ENCODE measurements at places on chromosomes 1 and 21. TPM values are rescaled to one million over a fixed set of nuclear protein-coding genes. Genes with fewer than 3 reads are reported as not detected.

GRCh38 chr1:198245379-198245778 lies 88.6 kb downstream of the NEK7 start:
- no peak for DNase-seq

DNA sequence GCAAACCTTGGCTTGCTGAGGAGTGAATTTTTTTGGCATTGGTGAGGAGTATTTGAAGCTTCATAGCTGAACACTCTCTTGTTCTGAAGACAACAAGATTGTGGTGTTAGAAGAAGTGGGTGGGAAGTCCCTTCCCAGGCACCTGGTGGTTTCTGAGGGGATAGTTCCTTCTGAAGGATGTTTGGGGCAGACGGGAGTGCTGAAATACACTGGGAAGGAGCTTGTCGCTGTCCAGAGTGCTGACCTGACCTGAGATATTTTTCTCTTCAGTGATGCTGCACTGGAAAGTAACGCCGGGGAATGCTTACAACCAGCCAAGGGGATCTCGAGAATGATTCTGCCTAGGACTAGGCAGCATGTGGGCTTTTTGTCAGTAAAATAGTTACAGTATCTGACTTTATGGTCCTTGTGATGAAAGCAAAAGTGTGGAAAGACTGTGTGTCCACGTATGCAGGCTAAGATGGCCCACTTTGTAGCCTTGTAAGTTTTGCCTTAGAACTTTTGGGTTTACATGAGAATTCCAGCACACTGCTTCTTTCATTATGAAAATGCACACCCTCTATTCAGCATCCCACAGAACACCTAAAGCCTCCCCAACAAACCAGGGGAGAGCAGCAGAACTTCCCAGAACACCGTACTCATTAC lies 33.1 kb upstream of the NFASC start:
- no peak for DNase-seq

GRCh38 chr1:19439464-19440171 lies 45.7 kb downstream of the CAPZB start:
- no peak for DNase-seq

DNA sequence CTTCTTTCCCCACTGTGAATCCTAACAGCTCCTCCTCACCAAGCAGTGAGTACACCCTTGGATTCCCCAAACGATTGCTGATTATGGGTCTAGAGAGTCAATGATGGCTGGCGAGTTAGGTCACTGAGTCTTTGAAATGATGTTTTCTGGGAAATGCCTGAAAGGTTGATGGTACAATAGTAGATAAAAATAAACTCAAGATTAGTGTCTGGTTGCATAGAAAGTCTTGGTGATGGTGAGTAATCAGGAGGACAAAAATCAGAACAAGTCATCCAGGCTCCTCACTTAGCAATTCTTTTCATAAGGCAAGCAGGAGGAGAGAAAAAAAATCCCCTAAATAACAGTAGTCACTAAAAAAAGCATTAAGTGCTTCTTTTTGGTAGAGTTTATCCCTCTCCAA lies 22.6 kb downstream of the HLX start:
- no peak for DNase-seq

GRCh38 chr1:85245456-85245855 lies 14.0 kb downstream of the C1orf52 start:
- no peak for DNase-seq

- DNase-seq: no peak
Observed at GRCh38 chr1:229155472-229155871, 115.4 kb upstream of the RAB4A start.

DNA sequence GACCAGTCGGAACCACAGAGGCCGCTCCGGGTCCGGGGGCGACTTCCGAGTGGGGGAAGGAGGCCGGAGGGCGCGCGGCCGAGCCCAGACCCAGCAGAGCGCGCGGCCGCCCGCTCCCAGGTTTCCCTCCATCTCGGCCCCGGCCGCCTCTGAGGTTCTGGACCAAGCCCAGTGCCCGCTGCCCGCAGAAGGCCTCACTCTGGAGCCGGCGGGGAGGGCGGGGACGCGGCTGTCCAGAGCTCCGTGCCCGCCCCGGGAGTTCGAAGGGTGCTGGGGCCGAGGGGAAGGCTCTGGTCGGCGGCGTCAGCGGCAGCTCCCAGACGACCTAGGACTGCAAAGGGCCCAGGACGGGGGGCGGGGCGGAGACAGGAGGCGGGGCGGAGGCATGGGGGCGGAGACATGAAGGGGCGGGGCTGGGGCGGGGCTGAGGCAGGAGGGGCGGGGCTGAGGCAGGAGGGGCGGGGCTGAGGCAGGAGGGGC lies 48.0 kb upstream of the SLC19A1 start:
- DNase-seq: no peak

DNA sequence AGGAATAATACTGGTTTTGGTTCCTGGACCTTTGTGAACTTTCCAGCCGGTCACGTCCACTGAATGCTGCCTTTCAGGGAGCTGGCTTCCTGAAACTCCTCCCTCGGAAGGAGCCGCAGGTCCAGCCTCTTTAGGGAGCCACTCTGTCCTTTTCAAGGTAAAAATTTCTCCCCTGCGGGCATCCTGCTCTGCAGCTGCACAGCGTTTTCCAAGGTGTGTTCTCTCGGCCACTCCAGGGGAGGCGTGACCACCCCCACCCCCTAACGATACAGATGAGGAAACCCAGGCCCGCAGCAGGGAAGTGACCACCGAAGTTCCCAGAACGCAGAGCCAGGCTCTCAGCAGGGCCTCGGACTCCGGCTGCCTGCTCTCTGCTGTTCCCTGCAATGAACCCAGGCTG lies 21.5 kb downstream of the PADI2 start:
- DNase-seq: no peak

DNA sequence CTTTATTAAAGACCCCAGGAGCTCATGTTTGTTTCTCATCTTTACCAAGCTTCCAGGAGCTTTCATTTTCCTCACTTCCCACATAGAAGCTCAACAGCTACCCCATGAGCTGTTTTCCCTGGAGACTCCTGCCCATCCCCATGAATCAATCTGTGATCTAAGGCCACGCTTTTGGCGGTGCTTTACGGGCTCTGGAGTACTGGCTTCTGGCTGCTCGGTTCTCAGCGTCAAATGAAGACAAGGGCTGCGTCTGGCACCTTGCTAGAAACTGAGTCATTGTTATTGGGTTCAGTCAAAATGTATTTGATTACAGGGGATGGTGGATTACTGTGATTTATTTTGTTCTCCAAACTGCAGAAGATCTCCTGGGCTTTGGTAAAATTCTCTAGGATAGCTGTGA lies 39.9 kb downstream of the ACP6 start:
- DNase-seq: no peak

GRCh38 chr1:183568176-183569021 lies 21.9 kb downstream of the NCF2 start:
- DNase-seq: no peak

- DNase-seq: no peak
Observed at GRCh38 chr1:186152620-186153239, 222.3 kb downstream of the TPR start.

DNA sequence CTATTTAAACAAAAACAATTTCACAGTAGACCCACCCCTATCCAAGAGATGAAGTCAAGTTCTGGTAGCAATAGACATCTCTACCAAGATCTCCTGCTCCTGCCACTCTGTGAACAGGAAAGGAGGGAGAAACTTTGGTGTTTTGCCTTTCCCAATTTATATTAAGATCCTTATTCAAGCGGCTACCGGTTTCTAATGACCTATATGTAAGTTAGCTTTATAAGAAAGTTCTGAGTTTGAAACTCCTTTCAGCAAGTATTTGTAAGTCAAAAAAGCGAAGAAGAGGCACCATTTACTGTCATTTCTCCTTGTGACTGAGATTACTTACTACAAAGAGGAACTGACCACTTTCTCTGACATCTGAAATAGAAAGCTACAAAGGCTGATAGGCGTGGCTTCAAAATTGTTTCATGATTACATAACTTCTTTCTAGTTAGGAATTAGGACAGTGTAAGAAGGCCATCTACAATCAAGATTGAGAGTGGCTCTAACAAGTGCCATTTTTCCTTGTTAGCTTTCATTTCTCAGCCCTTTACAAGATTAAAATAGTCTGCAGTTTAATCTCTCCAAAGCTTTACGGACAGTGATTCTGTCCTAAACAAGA lies at the start of gene MNDA:
MNDA (plus strand) TSS at position 448 of the 604 bp plus-strand sequence. CDS start 10,803 bp downstream, outside the sequence.
- no peak for DNase-seq

GRCh38 chr1:153503766-153504165 lies 32.0 kb downstream of the S100A6 start:
- DNase-seq: no peak

- no peak for DNase-seq
Observed at GRCh38 chr1:223337174-223337869, 26.7 kb downstream of the SUSD4 start.

DNA sequence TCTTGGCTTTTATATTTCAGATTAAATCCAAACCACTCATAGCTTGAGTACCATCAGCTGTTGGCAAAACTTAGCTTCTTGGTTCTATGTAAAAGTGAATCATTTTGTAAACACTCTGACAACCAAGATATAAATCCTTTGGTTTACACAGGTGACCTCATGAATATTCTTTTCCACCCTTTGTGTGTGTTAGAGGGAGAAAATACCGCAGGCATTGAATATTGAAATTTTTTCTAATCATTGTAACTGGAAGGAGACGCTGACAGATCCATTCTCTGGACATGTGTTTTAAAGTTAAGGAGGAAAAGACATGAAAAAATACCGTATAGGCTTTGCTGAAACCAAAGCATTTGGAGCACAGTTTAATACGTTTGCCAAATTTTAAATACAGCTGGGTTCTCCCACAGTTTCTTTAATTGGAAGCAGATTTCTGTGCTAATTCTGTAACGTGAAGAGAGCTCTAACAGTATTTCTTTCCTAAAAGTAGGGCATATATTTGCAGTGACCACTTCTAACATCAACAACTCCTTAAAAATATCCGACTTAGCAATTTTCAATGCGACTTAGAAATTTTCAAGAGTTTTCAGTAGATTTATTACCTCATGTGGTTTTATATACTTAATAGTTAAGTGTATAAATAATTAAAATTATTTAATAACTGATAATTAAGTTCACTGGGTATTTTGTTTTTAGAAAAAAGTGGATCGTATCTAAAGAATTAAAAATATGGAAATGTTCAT lies 388.2 kb downstream of the USP25 start:
- no peak for DNase-seq

DNA sequence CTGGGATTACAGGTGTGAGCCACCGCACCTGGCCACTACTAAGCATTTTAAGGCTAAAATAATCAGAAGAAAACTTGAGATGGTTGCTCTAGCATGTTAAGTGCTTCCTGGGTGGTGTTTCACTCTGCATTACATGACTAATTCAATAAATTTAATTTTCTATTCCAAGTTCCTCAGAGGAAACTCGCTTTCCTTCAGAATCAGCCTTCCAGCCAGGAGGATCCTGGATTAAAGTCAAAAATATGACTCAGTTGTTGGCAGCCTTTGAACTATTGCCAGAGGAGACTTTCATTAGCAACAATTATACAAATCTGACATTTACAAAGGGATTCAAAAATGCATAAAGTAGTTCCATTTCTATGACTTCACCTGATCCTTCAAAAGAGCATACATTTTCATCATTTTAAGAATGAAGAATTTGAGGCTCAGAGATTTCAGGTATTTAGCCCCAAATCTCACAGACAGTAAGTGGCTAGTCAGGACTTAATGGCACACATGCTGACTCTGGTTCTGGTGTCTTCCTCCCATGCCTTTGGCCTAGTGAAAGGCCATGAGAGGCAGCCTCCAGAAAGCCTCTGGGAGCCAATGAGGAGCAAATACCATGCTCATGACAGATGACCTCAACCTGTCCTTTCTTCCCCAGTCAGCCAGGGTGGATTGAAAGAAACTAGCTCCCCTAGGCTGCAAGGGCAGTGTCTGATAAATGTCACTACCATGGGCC lies 115.7 kb downstream of the MAP3K21 start:
- DNase-seq: no peak

PRKAA2 gene
- 98.7 TPM for total RNA-seq

KCNE2 gene
- not detected for total RNA-seq

PGLYRP4 gene
- not detected for total RNA-seq

SPOCD1 gene
- 0.43 TPM for total RNA-seq

SYT11 gene
- 21.5 TPM for total RNA-seq

ACTA1 gene
- 3,527 TPM for total RNA-seq

CFAP45 gene
- total RNA-seq: 1.3 TPM

SYCP1 gene
- not detected for total RNA-seq

S100A9 gene
- total RNA-seq: 65.7 TPM

S100A3 gene
- total RNA-seq: 3.4 TPM

FCRL2 gene
- total RNA-seq: not detected

ERG gene
- 13.2 TPM for total RNA-seq

Data from right atrium auricular region (tissue), 2 donors.